Stimulated activated CD4-positive, alpha-beta T cell treated with anti-CD3 and anti-CD28 coated beads, TNF-alpha, amount 100 ng/mL, for 24 hours (primary cell): ENCODE measurements at places on chromosomes 13 and 19.

DNA sequence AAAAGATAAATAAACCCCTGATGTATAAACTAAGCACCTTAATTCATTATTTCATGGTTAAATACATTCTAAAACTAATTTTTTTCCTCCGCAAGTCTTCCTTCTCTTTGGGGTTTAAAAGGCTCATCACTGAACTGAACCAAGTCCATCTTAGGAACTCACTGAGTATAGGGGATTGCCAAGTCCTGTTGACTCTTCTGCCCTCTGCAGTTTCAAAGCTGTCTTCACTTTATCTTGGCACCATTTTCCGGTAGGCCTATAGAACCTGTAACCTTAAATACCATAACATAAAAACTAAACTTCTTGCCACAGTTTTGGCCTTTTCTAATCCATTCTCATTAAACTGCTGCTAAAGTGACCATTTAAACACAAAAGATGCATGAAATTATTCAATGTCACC lies 66.5 kb upstream of the USPL1 start:
- no peak for DNase-seq

GRCh38 chr19:28397306-28397705 lies 815.6 kb downstream of the UQCRFS1 start:
- no peak for DNase-seq

DNA sequence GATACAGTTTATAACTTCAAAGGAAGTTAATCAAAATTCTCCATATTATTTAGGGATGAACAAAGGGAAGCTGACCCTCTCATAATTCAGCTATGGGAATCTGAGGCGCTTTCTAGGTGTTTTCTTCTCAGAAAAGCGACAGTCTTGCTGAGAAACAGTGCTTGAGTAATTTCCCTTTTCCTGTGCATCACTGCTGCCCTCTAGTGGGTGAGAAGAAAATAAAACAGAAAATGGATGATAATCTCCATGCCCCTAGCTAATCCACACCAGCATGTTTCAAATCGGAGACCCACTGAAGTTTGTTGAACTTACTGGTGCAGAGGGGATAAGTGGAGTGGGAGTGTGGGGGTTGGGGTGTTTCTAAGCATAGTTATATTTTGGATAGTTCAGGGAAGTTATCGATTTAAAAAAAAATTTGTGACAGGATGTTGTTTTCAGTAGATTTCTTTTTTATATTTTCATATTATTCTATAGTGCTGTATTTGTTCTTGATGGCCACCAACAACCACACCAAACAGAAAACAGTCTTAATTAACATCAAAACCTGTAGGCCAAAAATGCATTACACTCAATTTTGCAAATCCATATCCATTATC lies 21.4 kb downstream of the LCP1 start:
- DNase-seq: no peak

DNA sequence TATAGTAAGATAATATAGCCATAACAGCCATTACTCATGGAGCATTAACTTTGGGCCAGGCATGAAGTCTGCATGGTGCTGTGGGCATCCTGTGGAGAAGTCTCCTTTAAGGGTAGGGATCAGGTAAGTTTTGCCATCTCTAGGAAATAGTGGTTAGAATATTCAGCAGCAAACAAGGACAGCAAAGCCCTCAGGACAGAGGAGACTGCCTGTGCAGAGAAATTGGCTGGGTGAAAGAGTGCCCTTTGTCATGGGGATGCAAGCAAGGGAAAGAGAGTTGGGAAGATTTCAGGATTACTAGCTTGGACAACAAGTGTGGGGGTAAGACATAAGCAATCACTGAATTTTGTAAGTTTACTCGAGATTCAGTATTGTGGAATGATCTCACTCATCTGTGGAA lies 15.7 kb upstream of the OBI1 start:
- DNase-seq: no peak

GRCh38 chr19:9430444-9430843 lies 4.9 kb downstream of the ZNF266 start:
- no peak for DNase-seq

GRCh38 chr13:29767006-29767405 lies 83.4 kb downstream of the UBL3 start:
- no peak for DNase-seq

- DNase-seq: no peak
These were observed 29.8 kb downstream of the ARHGAP35 start for GRCh38 chr19:46890423-46891170.

DNA sequence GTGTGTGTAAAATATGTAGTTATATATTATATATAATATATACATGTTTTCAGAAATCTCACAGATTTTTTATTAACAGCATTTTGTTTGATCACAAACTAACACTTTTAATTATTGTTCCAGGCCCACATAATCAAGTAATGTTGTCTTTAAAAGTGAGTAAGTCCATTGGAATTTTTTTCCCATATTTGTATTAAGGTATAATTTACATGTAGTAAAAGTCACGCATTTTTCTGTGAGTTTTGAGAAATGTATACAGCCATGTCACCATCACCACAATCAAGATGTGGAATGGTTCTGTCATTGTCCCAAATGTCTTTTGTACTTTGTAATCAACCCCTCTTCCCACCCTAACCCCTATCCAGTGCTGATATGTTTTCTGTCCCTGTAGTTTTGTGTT lies 120.0 kb upstream of the RFC3 start:
- DNase-seq: no peak

DNA sequence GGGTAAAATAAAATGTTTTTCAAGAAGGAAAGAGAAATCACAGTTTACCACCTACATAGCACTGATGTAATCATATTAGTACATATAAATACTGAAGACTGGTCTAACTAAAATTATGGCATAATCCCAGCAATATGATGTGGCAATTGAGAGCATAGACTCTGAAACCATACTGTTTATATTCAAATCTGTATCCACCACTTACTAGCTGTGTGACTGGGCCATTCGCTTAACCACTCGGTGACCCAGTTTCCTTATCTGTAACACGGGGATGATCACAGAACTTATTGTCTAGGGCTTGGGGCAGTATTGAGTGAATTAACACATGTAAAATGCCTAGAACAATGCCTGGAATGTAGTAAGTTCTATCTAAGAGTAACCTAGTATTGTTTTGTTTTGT lies 13.1 kb upstream of the GTF3A start:
- DNase-seq: no peak

DNA sequence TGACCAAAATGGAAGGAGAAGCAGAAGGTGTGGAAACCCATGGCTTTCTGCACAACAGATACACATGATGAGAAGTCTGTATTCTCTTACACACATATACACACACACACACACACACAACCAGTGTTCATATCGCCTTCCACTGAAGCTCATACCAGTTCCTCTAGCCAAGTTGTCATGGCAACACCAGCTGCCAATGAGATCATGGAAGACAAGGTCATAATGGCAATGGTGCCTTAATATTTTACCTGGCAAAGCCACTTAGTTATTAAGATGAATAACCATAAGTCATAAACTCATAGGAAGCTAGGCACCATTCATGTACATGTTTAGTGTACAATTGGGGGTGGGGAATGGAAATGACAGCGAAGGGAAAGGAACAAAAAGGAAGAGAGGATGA lies 2.6 kb upstream of the DHRS12 start:
- no peak for DNase-seq

GRCh38 chr13:45441633-45442032 lies 23.1 kb upstream of the COG3 start:
- DNase-seq: no peak

GRCh38 chr19:2306281-2306806 lies 1.6 kb downstream of the LINGO3 start:
- DNase-seq: no peak

- no peak for DNase-seq
These were observed 3.3 kb downstream of the MLLT1 start for GRCh38 chr19:6276447-6276846.

GRCh38 chr13:51796546-51796945 lies 7.4 kb downstream of the DHRS12 start:
- no peak for DNase-seq

- peak; percentile 48 for DNase-seq
These were observed 6.5 kb downstream of the RAB11B start for GRCh38 chr19:8396563-8397203.

GRCh38 chr13:33274264-33274663 lies 11.3 kb downstream of the STARD13 start:
- no peak for DNase-seq

- no peak for DNase-seq
These were observed at the start of gene HPN for GRCh38 chr19:35041548-35042055. HPN (plus strand) TSS chr19:35041721; CDS start chr19:35042507, 786 bp downstream.

DNA sequence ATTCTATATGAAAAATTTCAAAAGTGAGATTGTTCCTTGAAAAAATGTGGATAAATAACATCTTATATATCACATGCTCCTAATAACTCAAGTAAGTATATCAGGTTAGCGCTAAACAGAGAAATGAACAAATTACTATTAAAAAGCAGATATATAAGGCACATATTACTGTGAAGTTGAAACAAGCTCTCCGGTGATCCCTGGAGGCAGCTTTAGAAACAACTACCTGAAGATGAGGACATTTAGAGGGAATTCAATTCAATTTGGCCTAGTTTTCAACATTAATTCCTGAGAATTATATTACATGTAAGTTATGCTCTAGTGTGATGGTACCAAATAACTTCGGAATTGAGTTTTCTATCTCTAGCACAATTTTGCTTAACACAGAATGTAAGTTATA lies 1373.6 kb upstream of the SPRY2 start:
- DNase-seq: no peak

DNA sequence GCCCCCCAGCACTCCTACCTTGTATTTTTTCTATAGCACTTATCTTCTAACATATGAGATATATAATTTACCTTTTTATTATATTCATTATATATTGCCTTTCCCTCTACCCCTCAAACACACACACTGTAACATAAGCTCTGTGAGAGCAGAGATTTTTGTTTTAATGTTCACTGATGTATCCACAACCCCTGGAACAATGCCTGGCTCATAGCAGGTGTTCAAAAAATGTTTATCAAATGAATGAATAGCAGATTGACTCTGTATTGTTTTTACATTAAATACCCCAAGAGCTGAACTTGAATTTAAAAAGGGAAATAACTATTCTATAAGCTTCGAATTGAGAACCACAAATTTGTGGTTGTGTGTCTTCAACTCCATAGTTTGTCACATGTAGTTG lies 11.0 kb downstream of the POLR1D start:
- DNase-seq: no peak

DNA sequence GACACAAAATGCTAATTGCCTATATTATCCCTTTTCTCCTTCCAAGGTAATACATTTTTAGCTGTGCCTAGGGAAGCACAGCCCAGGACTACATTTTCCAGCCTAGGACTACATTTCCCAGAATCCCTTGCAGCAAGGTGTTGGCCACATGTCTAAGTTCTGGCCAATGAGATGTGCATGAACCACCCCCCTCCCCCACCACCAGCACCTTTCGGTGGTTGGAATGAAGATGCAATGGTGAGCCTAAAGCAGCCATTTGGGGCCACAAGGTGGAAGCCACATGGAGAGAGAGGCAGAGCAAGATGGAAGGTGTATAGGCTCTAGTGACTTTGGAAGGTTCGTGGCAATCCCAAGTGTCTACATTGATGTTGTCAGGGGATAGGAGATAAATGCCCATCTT lies 16.2 kb downstream of the UNC13A start:
- DNase-seq: no peak

DNA sequence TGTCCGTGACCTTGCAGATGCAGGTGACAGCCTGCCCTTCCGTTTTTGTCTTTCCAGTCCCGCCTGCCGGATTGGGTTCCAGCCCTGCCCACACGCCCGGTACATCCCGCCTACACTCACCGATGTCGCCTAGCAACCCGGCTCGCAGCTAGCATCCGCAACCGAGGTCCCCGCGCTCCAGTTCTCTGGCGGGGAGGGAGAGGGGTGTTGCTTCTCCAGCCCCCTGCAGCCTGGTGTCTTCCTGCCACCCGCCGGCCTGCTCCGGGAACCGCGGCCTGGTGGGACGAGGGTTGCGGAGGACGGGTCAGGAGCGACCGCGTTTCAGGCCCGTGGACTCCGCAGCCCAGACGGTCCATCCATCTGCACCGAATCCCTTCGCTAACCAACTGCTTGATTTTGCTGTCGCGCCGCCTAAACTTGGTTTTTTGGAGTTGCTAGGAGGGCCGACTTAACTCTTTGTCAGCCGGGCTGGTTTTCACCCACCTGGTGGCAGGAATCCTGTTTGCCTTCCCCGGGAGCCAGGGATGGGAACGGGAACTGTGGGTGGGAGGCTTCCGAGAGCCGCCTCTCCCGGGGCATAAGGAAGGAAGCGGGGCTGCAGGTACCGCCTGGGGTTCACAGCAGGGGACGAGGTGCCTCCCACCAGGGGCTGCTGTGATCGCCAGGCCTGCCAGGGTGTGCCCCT lies 15.4 kb upstream of the MATK start:
- no peak for DNase-seq

DNA sequence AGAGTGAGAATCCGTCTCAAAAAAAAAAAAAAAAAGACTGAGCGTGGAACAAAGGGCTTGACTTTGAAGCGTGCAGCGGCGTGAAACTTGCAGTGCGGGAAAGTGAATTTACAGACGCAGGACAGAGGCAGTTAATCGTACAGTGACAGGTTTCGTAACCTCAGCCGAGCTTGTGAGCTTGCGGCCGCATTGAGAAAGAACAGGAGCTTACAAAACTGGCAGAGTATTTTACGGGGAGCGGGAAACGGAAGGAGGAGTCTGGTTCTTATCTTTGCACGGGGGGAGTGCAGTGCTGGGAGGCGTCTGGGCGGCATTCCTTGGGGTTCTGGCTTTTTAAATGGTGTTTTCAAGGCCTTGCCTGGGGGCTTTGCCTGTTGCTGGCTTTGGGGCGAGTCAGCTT lies 6.0 kb upstream of the BSG start:
- DNase-seq: no peak

DNA sequence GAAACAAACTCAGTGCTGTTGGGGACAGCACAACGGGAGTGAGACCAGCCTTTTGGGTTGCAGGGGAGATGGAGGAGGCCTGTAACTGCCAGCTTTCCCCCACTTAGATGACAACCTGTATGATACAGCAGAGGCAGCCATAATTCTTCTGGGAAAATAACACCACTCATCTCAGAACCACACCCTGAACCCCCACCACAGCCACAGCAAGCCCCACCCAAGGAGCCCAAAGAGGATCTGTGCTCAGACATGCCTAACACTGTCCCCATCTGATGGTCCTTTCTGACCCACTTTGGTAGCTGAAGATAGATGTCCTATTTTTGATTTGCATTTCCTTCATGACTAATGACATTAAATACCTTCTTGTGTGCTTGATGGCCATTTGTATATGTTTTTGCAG lies 15.4 kb downstream of the LGALS13 start:
- DNase-seq: no peak

DNA sequence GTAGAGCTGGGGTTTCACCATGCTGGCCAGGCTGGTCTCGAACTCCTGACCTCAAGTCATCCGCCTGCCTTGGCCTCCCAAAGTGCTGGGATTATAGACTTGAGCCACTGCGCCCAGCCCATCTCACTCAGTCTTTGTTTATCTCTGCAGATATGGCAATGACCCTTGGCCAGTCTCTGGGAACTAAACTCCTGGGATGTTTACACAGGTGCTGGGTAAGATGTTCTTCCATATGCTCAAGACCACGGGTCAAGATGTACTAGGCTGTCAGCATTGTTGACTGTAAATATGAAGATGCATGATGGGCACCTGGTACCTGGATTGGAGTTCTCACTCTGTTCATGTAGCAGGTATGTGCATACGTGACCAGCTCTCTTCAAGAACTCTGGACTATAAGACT lies 35.8 kb downstream of the ZNF473 start:
- DNase-seq: no peak
